ENCODE measurements at places on chromosomes 3 and 15. TPM values are rescaled to one million over a fixed set of nuclear protein-coding genes. Genes with fewer than 3 reads are reported as not detected.
A peak's percentile ranks its signal among the peaks of the same experiment; 100 is the strongest.

- H3K4me3 ChIP-seq: no peak overlapping the region
- no peaks in the 10 kb centered on the region for H3K36me3 ChIP-seq
- H3K4me1 ChIP-seq: no peaks in the 10 kb centered on the region
- DNase-seq: no peak
- H3K27me3 ChIP-seq: peaks cover 27% of the 10 kb centered on the region
- H3K27ac ChIP-seq: no peak overlapping the region
These were observed 7.1 kb upstream of the TTC14 start for GRCh38 chr3:180594631-180595558.

- no peaks in the 10 kb centered on the region for H3K36me3 ChIP-seq
- no peaks in the 10 kb centered on the region for H3K27me3 ChIP-seq
- H3K27ac ChIP-seq: no peak overlapping the region
These were observed 311.4 kb downstream of the EPHB1 start for GRCh38 chr3:135106445-135106844.

GRCh38 chr3:134242649-134243617, 7.7 kb downstream of the RYK start:
- peaks cover 23% of the 10 kb centered on the region for H3K4me1 ChIP-seq
- no peak overlapping the region for H3K27ac ChIP-seq
- DNase-seq: no peak
- no peaks in the 10 kb centered on the region for H3K36me3 ChIP-seq

GRCh38 chr15:40192942-40193341, 32.1 kb downstream of the BUB1B start:
- H3K36me3 ChIP-seq: no peaks in the 10 kb centered on the region
- H3K4me1 ChIP-seq: peaks cover 5% of the 10 kb centered on the region
- no peak overlapping the region for H3K27ac ChIP-seq
- no peaks in the 10 kb centered on the region for H3K27me3 ChIP-seq

DNA sequence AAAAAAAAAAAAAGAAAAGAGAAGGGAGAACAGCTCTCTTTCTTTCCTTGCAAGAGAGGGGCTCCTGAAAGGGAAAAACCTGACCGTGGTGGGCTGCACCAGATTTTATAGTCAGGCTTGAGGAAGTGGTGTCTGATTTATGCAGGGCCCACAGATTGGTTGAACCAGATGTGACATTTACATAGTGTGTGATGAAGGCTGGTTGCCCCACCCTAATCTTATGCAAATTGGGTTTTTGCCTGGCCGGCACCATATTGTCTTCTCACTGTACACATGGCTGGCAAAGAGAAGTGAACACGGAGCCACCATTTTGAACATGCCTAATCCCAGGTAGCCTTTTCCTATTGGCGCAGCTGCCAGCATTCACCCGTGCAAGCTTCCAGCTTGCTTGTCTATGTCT, 154.4 kb downstream of the OXSM start:
- DNase-seq: no peak
- no peaks in the 10 kb centered on the region for H3K36me3 ChIP-seq
- H3K4me1 ChIP-seq: no peaks in the 10 kb centered on the region
- no peak overlapping the region for H3K27ac ChIP-seq

Gene CLRN1
- total RNA-seq: not detected

GRCh38 chr3:189646853-189647542, 15.8 kb downstream of the TP63 start:
- H3K27me3 ChIP-seq: no peaks in the 10 kb centered on the region
- H3K36me3 ChIP-seq: no peaks in the 10 kb centered on the region
- no peaks in the 10 kb centered on the region for H3K4me1 ChIP-seq
- no peak for DNase-seq

- no peak overlapping the region for H3K27ac ChIP-seq
- H3K4me3 ChIP-seq: no peak overlapping the region
- no peaks in the 10 kb centered on the region for H3K36me3 ChIP-seq
- DNase-seq: no peak
- no peaks in the 10 kb centered on the region for H3K27me3 ChIP-seq
- H3K4me1 ChIP-seq: no peaks in the 10 kb centered on the region
These were observed 103.1 kb downstream of the CMSS1 start for GRCh38 chr3:99920481-99921376.

GRCh38 chr3:16474920-16475319, 38.6 kb downstream of the RFTN1 start:
- H3K4me3 ChIP-seq: no peak overlapping the region
- peaks cover 34% of the 10 kb centered on the region for H3K4me1 ChIP-seq
- H3K36me3 ChIP-seq: peaks cover 28% of the 10 kb centered on the region
- no peak for DNase-seq
- H3K27ac ChIP-seq: no peak overlapping the region

Gene XCR1
- 0.20 TPM for total RNA-seq

DNA sequence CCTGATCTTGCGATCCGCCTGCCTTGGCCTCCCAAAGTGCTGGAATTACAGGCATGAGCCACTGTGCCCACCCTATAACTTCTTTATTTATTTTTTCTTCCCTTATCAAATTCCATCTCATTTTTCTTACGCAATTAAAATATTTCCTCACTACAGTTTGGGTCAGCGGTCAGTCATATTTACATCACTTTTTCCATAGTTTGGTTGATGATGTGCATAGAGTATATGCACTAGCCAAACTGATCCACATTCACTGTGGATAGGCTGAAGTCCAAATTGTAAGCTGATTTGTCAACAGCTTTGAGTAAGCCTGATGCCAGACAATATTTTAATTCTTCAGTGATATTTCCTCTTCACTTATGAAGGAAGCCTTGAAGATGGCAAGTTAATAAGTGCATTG, 256.3 kb downstream of the TIGIT start:
- no peak overlapping the region for H3K27ac ChIP-seq
- H3K4me3 ChIP-seq: no peak overlapping the region

- no peaks in the 10 kb centered on the region for H3K27me3 ChIP-seq
- DNase-seq: no peak
- no peaks in the 10 kb centered on the region for H3K4me1 ChIP-seq
- no peak overlapping the region for H3K27ac ChIP-seq
- H3K4me3 ChIP-seq: no peak overlapping the region
These were observed 286.4 kb upstream of the BCHE start for GRCh38 chr3:166123576-166123975.

GRCh38 chr3:86930181-86930580, 60.8 kb downstream of the VGLL3 start:
- H3K27me3 ChIP-seq: no peaks in the 10 kb centered on the region
- H3K36me3 ChIP-seq: no peaks in the 10 kb centered on the region
- no peaks in the 10 kb centered on the region for H3K4me1 ChIP-seq
- no peak overlapping the region for H3K4me3 ChIP-seq
- no peak for DNase-seq
- H3K27ac ChIP-seq: no peak overlapping the region

DNA sequence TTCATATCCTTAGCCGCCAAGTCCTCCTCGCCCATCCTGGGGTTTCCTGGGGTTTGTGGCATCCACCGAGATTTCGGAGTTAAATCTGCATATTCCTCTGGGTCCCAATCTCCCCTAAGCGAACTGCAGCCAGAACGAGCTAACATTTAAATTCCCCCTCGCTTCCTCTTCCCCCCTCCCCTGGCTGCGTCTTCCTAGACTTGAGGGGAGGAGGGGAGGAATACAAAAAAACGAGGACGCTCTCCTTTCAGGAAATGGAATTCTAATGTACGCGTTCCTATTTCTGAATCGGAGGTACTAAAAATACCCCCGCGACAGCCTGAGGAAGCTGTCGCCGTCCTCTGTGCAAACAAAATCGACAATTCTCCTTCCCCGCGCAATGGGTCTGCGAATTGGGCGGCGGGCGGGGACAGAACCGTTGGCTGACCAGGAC, 5.6 kb downstream of the FEZF2 start:
- no peak for DNase-seq
- no peak overlapping the region for H3K27ac ChIP-seq
- H3K36me3 ChIP-seq: no peaks in the 10 kb centered on the region

DNA sequence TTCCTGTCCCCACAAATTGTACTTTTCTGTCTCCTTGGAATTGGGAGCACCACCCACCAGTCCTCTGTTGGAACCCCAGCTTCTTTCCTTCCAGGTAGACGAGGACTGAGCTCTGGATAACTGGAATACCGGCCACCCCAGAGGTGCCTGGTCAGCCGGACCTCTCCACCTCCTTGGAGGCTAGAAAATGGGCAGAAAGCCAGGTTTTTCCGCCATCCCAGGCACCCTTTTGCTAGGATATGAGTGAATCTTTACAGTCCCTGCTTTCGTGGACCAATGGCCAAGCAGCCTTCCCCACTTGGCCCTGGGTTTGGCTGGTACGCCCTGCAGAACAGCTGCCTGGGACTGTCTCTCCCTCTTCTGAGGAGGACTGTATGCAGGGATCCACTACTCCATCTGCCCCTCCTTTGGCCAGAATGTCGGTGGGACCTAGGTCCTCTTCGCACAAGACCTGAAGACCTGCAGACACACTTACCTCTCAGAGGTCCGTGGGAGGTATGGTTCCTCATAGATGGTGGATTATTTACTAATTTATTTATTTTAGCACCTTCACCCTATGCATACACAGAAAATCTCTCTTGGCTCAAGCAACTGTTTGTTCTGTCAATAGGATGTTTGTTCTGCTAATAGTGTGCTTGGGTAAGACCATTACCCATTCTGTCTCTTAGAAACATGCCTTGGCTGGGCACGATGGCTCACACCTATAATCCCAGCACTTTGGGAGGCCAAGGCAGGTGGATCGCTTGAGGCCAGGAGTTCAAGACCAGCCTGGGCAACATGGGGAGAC, 8.6 kb upstream of the CHAC1 start:
- H3K36me3 ChIP-seq: no peaks in the 10 kb centered on the region
- H3K27me3 ChIP-seq: peaks cover 4% of the 10 kb centered on the region
- peaks cover 38% of the 10 kb centered on the region for H3K4me1 ChIP-seq
- no peak for DNase-seq
- H3K4me3 ChIP-seq: no peak overlapping the region

Gene IL12A
- total RNA-seq: 0.93 TPM

Gene STXBP5L
- total RNA-seq: not detected

- no peaks in the 10 kb centered on the region for H3K36me3 ChIP-seq
- H3K4me1 ChIP-seq: no peaks in the 10 kb centered on the region
- H3K27ac ChIP-seq: no peak overlapping the region
- no peaks in the 10 kb centered on the region for H3K27me3 ChIP-seq
- DNase-seq: no peak
These were observed 51.2 kb downstream of the UBE2E2 start for GRCh38 chr3:23254282-23254681.

DNA sequence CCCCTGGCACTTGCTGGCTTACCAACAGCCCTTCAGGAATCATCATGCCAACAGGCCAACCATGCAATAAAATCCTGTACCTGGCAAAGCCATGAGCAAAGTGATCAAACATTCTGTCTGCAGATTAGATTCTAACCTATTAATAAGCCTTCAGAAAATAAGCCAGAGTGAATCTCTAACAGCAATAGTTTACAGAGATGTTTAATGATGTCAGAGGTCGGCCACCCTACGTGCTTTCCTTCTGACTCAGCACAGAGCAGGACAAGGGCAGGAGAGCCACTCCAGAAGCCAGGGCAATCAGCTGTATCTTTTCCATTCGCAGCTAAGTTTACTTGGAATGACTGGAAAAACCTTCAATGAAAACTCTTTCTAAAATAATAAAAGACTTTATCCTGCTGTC, 13.1 kb downstream of the COL8A1 start:
- no peaks in the 10 kb centered on the region for H3K4me1 ChIP-seq
- no peak for DNase-seq
- H3K27ac ChIP-seq: no peak overlapping the region
- no peaks in the 10 kb centered on the region for H3K27me3 ChIP-seq

- H3K4me1 ChIP-seq: peaks cover 61% of the 10 kb centered on the region
- H3K4me3 ChIP-seq: no peak overlapping the region
- no peaks in the 10 kb centered on the region for H3K27me3 ChIP-seq
- peak; percentile 53 for DNase-seq
- peak overlapping the region; percentile 35 for H3K27ac ChIP-seq
These were observed 30.2 kb upstream of the USP3 start for GRCh38 chr15:63473999-63474809.

Gene FBXO40
- total RNA-seq: not detected

GRCh38 chr15:63040954-63041353, 1.6 kb upstream of the TPM1 start:
- H3K4me1 ChIP-seq: peaks cover 23% of the 10 kb centered on the region
- peaks cover 42% of the 10 kb centered on the region for H3K27me3 ChIP-seq
- no peak overlapping the region for H3K27ac ChIP-seq
- DNase-seq: no peak
- H3K36me3 ChIP-seq: no peaks in the 10 kb centered on the region

Gene PIERCE2
- not detected for total RNA-seq

DNA sequence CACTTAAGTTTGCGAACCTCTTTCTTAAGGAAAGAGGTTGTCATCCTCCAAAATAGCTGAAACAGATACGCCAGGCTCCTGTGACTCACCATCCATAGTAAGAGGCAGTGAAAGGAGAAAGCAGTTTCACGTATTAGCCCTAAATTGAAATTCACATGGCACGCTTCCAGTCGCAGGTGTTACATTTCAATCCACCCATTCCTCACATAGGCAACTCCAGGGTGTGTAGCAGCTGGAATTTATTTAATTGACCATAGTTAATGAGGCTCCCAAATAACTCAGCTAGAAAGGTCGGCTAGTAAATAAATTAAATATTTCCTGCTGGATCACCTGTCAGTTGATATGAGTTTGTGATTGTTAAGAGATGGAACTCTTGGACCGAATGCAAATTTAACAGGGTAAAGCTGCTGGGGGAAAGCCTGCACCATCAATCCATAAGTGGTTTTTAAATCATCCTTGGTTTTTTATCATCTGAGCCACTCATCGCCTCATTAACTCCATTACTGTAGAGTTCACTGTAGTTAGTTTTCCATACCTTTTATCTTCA, 19.6 kb downstream of the NSUN3 start:
- H3K4me1 ChIP-seq: peaks cover 15% of the 10 kb centered on the region
- no peak overlapping the region for H3K27ac ChIP-seq
- no peaks in the 10 kb centered on the region for H3K27me3 ChIP-seq
- no peak overlapping the region for H3K4me3 ChIP-seq

DNA sequence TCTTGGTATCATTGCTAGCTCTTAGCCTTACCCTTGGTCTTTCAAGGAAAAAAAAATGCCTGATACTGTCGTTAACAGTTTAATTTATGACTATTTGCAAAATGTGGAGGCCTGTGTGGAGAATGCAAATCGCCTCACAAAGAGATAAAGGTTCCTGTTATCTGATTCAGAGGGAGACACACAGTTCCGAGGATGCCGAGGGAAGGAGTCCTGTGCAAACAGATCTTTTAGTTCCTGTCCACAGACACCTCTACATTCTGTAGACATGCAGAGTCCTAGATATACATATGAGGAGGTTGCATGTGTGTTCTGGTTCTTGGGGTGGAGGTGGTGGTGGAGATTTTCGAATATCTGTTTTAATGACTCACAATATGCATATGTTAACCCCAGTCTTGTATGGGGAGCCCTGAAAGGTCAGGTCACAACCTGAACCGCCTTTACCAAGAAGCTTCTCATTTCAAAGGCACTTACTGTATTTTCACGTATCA, 5.7 kb downstream of the NR2F2 start:
- no peak overlapping the region for H3K27ac ChIP-seq
- peaks cover 72% of the 10 kb centered on the region for H3K27me3 ChIP-seq
- DNase-seq: no peak
